ENCODE measurements at places on chromosomes 12 and 14. TPM values are rescaled to one million over a fixed set of nuclear protein-coding genes. Genes with fewer than 3 reads are reported as not detected.

The CKAP4 gene
- total RNA-seq: 118 TPM

The RTN1 gene
- 9.8 TPM for total RNA-seq

The OSGEP gene
- 27.2 TPM for total RNA-seq

The TOMM20L gene
- not detected for total RNA-seq

The MAP1LC3B2 gene
- 3.4 TPM for total RNA-seq

The NFKBIA gene
- 112 TPM for total RNA-seq

All from MCF 10A (cell line).